ENCODE measurements at places on chromosomes 11 and 22.

GRCh38 chr11:107562647-107563208 is 2.8 kb downstream of the ALKBH8 start:
- DNase-seq, result no peak

GRCh38 chr11:78313181-78313795 is 104.3 kb downstream of the GAB2 start:
- no peak for DNase-seq

- DNase-seq, result no peak
These were observed 367.6 kb downstream of the SOX6 start for GRCh38 chr11:15988693-15989231.

GRCh38 chr22:50060441-50061140 is 2.5 kb upstream of the TTLL8 start:
- no peak for DNase-seq

DNA sequence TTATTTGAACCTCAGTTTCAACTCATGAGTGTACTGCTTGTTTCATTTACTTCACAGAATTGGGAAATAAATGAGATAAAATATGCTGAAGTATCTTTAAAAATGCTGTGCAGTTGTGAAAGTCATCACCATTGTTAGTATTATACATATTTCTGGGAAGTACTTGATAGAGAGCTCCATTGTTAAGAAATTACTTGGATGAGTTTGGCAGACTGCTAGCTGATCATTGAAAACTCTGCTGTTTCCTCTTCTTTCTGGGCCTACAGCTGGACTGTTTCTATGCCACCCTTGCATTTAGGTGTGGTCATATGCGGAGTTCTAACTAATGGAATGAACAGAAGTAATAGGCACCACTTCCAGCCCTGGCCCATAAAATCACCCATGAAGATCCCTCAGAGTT is 10.0 kb downstream of the SIK2 start:
- no peak for DNase-seq

- DNase-seq, result no peak
These were observed 38.2 kb upstream of the LYVE1 start for GRCh38 chr11:10606536-10607208.

DNA sequence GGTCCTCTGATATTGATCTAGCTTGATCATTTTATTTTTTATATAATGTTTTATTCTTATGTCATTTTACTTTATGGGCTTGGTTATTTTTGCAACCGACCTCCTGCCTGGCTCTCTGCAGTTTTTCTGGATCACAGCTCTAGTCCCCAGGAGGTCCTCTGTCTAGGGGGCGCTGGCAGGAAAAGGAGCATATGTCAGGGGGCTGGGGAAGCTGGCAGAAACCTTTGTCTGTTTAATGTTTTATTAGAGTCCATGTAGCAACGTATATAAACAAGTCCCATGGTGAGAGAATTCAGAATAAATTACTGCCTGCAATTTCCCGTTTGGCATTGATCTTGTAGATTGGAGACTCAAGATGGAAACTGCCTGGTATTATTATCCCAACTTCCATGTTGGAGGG is 133.5 kb upstream of the ZBED5 start:
- DNase-seq, result no peak

- DNase-seq, result no peak
These were observed 499.3 kb upstream of the TENM4 start for GRCh38 chr11:79940165-79940564.

GRCh38 chr11:67634366-67635230 is 4.9 kb upstream of the NUDT8 start:
- no peak for DNase-seq

DNA sequence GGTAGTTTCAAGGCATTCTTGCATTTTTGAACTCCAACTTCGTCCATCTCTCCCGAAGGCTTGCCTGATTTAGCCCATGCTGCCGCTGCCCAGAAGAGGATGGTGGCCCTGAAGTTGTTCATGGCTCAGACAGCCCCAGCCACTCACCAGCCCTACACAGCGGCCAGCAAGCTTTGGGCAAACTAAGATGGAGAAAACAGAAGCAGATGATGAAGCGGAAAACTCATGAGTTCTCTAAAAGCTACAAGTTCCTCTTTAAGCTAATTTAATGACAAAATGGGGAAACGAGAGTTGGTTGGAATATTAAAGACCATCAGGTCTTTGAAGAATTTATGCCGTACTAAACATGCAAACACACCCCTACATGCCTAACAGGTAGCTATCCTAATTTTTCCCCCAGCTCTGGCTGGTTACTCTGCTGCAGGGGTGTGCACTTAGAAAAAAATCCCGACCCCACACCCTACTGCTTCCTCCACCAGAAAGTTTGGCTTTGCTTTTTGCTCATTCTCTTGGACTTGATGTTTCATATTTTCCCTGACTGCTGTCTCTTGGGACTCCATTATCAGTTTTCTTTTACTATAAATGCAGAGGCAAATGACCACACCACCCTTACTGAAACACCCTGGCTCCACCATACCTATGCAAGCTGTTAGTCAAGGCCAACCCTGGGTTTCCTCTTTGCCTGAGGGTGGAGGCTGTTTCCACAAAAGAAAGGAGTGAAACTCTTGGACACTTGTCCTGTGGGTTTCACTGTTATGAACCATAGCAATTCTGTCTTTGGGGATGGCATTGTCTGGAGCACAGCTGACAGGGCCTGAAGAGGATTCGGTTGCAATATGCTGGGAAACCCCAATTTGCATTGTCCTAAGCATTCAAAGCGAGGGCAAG is at the start of gene MPEG1:
Gene MPEG1, minus strand, starts transcription at position 184 of the 888 bp plus-strand sequence. Its CDS starts 62 bp downstream, at position 122.
- no peak for DNase-seq

DNA sequence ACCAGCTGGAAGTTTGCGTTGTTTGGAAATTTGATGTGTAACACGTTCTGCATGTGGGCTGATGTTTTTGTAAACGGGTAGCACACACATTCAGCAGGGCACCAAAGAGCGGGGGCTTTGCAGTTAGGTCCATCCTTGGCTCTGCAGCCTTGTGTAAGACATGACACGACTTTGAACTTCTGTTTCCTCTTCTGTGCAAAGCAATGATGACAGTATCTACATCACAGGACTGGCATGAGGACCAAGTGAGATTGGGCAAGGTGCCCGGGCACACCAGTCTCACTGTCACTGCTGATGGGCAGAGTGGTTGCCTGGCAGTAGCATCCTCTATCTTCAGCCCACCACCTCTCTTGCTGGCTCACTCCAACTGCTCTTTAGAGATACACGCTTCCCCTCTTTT is 3.3 kb downstream of the TCN2 start:
- DNase-seq, result no peak

GRCh38 chr22:49566693-49567092 is 261.0 kb downstream of the BRD1 start:
- no peak for DNase-seq

- DNase-seq, result no peak
These were observed 10.4 kb upstream of the GAL start for GRCh38 chr11:68673991-68674390.

DNA sequence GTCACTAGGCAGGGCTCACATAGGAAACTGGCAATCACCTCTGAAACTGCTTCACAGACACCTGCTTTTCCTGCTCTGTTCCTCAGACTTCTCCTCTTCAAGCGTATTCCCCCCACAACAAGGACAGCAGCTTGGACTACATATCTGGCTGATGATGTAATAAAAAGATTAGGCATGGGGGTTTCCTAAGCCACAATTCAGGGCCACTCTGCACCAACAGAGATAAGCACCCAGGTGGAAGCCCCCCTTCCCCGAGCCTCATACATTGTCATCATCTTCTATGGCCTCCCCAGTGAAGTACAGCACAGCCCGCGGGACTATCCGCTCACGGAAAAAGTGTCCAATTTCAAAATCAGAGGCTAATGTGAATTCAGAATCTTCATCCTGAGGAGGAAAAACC is 25.0 kb upstream of the PHLDA2 start:
- no peak for DNase-seq

DNA sequence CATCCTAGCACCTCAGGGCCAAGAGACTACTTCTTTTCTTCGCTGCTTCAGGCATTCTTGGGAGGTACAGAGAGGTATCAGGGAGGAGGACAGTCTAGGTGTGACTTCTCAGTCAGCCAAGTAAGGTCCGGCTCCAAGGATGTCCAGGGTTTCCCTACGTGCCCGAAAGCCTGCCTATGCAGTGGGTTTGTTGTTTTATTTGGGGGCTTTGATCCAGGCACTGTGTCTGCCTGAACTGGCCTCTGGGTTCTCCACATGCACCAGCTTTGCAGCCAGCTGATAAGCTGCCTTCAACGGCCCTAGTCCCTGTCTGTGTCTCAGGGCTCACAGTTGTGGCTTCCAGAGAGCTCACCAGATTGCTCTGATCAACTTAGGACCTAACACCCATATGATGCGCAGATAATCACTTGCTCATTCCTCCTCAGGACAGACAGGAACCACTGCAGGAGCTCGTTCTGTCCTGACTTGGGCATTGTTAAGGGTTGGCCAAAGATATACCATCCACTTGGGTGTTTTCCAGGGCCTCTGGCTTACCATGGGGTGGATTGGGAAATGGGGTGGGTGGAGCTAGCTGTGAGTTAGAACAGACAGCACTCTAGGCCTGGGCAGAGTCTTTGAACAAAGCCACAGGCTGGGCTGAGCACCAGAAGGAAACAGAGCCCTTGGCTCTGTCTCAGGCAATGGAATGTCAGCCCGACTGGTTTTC is 45.5 kb upstream of the CRYBB3 start:
- DNase-seq, result no peak

DNA sequence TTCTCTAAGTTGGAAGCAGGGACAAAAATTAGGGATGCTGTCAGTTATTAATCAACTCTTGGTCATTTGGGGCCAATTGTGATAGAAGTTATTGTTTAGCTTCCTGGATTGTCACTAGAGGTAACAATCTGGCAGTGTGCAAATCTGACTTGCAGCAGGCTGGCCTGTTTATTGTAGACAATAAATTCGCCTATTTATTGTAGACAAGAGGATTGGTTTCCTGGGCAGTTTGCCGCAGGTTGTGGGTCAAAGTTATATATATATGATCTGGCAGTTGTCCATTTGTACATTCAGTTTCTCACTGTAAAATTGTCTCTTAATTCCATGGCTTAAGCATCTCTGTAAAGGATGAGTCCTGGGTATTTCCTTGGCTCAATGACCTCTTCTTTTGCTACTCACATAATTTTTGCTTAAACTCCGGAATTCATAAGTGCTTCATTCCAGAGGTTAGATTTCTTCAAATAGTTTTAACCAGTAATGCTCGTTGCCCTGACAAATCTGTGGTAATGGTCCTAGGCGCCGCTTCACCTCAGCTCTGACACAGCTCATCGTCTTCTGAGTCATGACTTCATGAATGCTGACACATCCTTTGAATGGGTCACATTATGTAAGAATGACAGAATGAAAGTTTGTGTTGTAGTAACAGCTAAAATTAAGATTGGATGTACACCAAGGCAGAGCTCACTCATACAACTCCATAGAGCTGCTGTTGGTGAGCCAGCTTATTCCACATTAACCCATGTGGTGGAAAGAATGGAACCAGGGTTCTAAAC is 7.8 kb upstream of the MMP3 start:
- DNase-seq, result no peak

- DNase-seq, result no peak
These were observed 13.6 kb upstream of the TMEM216 start for GRCh38 chr11:61378713-61379313.

- no peak for DNase-seq
These were observed 37.2 kb downstream of the MS4A6A start for GRCh38 chr11:60145677-60146076.

DNA sequence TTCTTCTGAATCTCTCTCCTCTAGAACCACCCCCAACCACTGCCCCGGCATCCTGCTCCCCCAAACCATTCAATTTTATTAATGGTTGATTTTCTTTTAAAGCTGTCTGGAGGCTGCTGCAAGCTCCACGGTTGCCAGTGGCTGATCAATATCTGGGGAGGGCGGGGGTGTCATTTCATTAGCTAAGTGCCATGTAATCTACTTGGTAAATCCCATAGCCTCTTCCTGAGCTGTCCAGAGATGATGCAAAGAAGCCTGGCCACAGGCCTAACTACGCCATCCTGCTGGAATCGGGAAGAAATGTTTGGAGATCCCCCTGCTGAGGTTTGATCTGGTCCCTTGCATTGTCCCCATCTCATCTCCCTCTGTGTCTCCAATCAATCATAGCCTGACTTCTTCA is 440.1 kb downstream of the MIAT start:
- DNase-seq, result no peak

- no peak for DNase-seq
These were observed 35.8 kb downstream of the TNRC6B start for GRCh38 chr22:40213478-40213877.

- DNase-seq, result peak; percentile 51
These were observed 31.9 kb downstream of the FLI1 start for GRCh38 chr11:128725630-128726319.

DNA sequence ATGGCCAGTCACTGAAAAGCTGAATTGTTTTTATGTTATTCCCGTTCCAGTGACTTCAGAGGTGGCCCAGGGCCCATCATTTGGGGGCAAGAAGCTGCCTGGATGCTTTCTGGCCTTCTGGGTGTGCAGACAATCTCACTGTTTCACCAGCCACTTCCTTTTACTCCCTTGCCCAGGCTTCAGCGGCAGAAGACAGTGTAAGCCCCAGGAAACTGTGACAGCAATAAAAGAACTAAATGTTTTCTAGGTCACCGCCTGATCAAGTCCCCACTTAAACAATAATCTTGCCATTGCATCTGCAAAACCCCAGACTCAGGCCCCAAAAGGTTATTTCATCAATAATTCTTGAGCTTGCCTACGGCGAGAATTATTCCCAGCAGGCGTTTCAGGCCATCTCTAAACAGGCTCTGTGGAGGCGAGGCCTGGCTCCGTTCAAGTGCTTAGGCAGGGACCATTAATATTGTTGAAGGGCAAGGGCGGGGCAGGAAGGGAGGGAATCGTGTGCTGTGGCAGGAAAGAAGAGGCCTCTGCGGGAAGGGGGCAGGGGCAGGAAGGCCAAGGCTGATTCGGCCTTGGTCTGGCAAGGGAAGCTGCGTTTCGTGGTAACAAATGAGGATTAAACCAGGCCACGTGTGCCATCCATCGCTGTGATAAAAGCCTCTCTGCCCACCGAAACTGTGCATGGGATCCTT is 252.3 kb downstream of the KIRREL3 start:
- DNase-seq, result no peak

- DNase-seq, result no peak
These were observed 34.7 kb downstream of the ALG9 start for GRCh38 chr11:111836721-111837120.

- DNase-seq, result no peak
These were observed 2.2 kb upstream of the RGL4 start for GRCh38 chr22:23688571-23688970.

Data from stimulated activated naive CD8-positive, alpha-beta T cell treated with anti-CD3 and anti-CD28 coated beads, Interleukin-15, Interleukin-2, amounts not matched to agents 100 U/mL and 50 U/mL, for 24 hours (primary cell).